ENCODE measurements at places on chromosomes 13 and 19. TPM values are rescaled to one million over a fixed set of nuclear protein-coding genes. Genes with fewer than 3 reads are reported as not detected.

GRCh38 chr13:34748073-34748472 lies 194.0 kb upstream of the NBEA start:
- DNase-seq = no peak

- DNase-seq = peak; percentile 89
These were observed 10.1 kb downstream of the TINCR start for GRCh38 chr19:5557691-5558090.

GRCh38 chr19:40279120-40279551 lies 6.0 kb downstream of the AKT2 start:
- DNase-seq = no peak

DNA sequence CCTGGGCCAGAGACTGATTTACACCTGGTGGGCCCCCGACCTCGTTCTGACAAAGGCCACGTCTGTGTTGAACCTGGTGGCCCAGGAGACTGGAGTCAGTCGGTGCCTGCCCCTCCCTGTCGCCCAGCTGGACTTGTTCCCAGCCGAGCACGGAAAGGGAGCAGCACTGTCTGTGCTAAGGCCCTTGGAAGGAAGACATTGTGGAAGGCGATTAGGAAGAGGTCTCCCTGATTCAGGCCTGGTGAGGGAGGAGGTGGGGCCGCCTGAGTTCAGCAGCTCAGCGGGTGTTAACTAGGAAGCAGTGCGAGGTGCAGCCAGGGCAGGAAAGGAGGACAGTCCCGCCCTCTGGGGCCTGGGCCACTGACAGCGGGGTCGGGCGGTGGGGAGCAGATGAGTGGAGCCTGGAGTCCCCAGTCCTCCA lies 64.7 kb downstream of the GPR12 start:
- no peak for DNase-seq

- DNase-seq = no peak
These were observed 65.7 kb downstream of the PAN3 start for GRCh38 chr13:28204043-28204442.

The SPINT2 gene
- 505 TPM for total RNA-seq

DNA sequence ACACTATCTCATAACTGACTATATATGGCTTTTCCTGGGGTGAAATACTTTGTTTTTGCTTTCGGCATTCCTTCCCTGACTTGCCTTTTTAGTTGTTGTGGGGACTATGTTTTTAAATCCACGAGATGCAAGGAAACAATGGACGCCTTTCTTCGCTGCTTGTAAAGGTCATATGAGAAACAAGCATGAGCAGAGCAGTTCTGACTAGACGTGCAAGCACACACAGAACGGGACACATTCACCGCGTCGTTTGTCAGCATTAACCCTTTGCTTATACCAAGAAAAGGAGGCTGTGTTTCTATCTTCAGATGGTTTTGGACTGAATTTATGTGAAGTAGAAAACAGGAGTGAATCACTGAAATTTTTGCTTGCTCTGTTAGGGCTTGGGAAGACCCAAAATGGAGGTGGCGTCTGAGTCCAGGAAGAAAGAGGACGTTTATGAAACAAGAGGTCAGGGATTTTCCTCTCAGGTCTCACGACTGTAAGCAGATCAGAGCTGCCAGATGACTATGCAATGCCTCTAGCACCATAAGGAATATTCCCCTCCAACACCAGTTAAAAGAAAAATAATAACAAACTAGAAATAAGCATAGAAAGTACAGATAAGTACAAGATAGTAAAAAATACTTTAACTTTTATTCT lies 358.9 kb downstream of the DLEU7 start:
- DNase-seq = no peak

DNA sequence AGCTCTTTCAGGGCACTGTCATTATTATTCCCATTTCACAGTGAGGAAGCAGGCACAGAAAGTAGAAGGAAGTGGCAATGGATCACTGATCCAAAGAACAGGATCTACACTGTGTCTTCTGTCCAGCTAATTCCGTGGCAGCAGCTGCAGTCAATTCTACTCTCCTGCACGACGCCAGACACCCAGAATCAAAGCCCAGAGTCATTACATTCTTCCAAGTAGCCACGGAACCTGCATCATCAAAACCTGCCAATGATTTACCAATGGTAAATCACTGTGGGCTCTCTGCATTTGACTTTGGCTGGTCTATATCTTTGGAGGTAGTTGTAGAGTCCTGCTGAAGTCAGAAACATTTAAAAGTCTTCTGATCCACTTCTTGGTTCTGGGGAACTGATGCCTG lies 767.7 kb downstream of the LIG4 start:
- DNase-seq = no peak

The HNRNPA1L2 gene
- 2.3 TPM for total RNA-seq
